ENCODE measurements at places on chromosomes 2 and 18.

GRCh38 chr2:8543060-8543382 lies 138.8 kb upstream of the ID2 start:
- DNase-seq, result peak; percentile 36

DNA sequence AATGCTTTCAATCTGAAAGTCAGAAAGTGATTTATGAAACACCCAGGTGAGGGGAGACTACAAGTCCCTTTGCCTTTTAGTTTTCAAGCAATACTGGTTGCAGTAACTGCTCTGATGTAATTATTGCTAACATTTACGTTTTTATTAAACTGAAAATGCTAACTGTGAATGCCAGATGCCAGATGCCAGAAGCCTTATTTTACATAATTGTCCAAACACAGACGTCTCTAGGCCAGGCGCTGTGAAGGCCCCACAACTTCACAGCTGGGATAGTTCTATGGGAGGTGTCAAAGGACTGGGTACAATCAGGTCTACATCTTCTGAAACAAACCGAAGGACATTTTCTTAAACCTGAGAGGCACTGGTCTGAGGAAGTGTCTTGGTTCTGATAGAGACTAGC lies 27.5 kb upstream of the MSGN1 start:
- no peak for DNase-seq

- no peak for DNase-seq
Measured at GRCh38 chr2:96914332-96914731, 44.5 kb upstream of the SEMA4C start.

DNA sequence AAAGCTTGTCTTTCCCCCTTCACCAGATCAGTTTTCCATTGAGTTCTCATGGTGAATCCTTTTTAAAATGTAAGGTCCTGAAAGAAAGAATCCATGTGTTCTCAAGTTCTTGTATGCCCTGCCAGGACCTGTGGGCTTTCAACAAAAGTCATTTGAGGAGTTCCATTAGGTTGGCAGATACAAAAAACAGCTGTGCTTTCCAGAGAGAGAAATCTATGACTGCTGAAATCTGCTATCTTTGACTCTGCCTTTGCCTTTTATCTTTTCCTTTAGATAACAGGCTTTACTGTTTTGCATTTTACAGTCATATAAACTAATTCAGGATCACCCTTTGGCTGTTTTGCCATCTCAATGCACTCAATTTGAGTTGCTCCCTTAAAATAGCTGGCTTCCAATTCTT lies 59.7 kb downstream of the CXCR4 start:
- no peak for DNase-seq

DNA sequence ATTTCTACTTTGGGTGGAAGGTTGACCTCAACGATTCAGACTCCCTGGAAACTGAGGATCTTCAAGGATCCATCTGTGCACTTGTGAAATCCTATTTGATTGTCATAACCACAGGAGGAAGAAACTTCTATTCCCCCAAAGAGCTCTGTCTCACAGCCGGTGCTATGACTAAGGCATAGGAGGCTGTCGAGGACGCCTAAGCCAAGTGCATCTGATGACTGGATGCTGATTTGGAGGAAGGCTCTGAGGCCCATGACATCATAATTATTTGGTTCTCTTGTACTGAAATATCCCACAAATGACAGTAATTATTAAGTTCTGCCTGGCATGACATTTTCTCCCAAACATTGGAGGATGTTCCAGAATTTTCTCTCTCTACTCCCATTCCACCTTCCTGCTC lies 13.8 kb upstream of the KCNF1 start:
- no peak for DNase-seq

DNA sequence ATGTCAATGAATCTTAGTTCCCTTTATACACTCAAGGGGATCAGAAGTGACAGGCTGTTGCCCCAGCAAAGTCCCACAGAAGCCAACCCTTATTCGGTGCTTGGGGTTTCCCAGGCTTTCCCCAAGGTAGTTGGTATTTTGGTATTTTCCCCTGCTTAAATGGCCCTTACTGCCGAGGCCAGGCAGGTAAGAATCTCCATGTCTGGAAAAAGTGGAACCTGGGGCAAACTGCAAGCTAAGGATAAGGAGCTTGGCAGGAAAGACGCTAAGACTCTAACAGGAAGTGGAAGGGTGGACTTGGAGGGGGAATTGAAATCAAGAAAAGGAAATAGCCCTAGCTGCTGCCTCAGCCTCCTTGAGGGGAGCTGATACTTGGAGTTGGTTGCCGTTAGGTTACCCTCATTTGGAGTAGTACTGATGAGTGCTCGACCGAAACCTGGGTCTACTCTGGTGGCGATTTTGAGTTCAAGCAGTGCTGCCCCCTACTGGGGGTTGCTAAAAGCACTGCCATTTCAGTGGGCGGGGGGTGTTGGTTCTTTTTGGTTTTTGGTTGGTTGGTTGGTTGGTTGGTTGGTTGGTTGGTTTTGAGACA lies 3.3 kb upstream of the GPBAR1 start:
- DNase-seq, result no peak

GRCh38 chr2:164803776-164804466 lies 37.7 kb downstream of the COBLL1 start:
- no peak for DNase-seq

DNA sequence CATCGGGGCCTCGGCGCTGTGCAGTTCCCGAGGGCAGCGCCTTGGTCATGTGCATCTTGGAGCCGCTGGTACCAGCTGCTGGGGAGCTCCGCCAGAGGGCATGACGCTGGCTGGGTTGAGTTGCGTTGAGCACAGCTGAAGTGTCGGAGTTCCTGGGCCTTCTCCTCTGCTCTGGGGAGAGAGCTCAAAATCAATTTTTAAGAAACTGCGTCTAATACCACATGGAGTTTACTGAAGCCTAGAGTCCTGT lies 48.7 kb downstream of the GREB1 start:
- no peak for DNase-seq

DNA sequence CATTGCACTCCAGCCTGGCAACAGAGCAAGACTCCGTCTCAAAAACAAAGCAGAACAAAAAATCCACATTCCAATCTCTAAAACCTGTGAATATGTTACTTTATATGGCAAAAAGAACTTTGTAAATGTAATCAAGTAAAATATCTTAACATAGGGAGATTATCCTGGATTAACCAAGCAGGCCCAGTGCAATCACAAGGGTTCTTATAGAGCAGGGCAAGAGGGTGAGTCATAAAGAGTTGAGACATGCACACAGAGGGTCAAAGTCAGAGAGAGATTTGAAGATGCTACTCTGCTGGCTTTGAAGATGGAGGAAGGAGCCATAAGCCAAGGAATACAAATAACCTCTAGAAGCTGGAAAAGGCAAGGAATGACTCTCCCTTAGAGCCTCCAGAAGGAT lies 60.9 kb upstream of the SLC9A2 start:
- no peak for DNase-seq

DNA sequence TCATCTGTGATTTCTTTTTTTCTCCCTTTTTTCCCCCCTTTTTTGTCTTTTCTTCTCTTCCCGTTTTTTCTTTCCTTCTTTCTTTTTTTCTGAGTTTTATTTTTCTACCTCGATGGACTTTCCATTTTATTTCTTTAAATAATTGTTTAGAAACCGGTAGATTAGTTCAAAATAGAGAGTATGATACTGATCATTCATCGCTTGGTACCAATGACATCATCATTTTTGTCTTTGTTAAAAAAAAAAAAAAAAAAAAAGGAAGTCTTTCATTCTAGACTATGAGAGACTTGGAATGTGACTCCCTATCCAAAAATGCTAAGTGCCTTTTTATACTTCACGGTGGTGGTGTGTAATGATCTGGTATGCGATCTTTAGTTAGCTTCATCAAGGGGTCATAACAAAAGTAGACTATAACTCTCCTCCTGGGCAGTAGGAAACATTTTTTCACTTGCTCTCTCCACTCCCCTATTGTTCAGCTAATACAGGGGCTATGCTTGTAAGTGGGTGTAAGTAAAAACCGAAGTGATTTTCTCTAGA lies 1517.5 kb upstream of the ZEB2 start:
- no peak for DNase-seq

- no peak for DNase-seq
Measured at GRCh38 chr18:46531482-46531881, 125.5 kb downstream of the LOXHD1 start.

DNA sequence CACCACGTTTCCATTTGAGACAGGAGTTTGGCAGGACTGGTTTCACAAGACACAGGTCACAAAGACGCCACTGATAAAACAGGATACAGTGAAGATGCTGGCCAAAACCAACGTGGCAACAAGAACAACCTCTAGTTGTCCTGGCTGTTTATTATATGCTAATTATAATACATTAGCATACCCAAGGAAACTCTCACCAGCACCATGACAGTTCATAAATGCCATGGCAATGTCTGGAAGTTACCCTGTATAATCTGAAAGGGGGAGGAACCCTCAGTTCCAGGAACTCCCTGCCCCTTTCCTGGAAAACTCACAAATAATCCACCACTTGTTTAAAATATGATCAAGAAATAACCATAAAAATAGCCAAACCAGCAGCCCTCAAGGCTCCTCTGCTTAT lies 148.3 kb downstream of the RBM43 start:
- DNase-seq, result no peak

DNA sequence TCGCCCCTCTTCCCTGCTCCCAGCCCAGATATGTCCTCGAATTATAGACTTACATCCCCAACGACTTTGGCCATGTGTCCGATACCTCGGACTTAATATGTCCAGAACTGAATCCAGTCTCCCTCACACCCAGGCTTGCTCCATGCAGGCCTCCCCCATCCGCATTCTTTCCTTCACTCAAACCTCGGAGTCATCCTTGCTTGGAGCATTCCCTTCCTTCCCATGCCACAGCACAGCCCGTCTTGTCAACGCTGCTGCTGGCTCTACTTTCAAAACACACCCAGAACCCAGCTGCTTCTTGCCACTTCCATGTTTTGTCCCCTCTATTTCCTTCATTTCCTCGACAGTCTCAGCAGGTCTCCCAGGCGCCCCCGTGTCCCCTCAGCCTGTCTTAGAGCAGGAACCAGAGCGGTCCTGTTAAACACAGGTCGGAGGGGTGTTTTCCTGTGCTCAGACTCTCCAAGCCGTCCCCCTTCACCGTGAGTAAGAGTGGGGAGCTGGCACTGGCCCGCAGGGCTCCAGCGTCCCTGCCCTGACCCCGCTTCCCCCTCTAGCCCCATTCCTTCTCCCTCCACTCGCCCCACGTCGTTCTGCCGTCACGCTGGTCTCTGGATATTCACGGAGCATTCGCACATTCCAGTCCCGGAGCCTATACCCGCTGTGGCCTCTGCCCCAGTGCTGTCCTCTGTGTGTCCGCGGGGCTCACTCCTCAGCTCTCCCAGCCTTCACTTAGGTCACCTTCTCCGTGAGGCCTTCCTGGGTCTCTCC lies 54.4 kb downstream of the VAPA start:
- no peak for DNase-seq

GRCh38 chr2:189899101-189899500 lies 114.9 kb downstream of the PMS1 start:
- DNase-seq, result no peak

DNA sequence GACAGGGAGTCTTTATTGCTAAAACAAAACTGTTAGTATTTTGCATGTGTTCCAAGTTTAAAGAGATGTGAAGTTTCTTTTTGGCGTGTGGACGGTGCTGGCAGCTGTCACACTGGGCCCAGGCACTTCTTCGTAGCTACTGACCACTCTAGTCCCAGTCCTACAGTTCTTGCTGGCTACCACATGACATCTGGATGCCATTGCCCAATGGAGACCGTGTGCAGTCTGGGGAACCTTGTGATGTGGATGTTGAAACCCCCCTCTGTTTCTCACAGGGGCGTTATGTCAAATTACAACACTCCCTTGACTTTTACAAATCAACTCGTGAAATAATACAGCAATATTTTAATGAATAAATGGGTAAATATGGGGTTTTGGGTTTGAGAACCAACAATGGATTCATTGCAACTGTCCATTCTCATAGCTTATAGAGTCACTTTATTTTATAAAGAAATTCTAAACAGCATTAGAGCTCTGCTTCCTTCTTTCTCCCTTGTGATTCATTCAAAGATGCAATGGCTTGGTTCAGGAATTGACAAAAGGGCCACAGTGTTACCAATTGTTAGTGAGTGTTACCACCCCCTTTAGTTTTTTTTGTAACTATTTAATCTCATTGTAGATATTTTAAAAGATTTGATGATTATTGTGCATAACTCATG lies 1.2 kb downstream of the GPD2 start:
- DNase-seq, result no peak

DNA sequence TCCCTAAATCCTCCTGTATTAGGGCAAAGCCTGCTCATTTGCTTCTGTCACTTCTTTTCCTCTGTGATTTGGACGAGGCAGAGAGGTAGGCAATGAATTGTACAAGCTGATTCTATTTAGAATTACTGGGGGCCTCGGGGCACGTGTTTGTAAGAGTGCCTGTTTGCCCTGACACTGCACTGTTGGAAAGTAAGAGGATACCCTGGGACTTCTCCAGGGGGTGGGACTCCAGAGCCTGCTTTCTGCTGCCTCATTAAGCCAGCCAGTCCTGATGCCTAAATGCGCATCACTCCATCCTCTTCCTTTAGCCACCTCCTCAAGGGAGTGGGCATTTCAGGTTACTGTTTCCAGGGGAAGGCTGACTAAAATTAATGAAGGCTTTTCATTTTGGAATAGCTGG lies 134.3 kb downstream of the TDRD15 start:
- no peak for DNase-seq

GRCh38 chr2:216108310-216108966 lies 710 bp upstream of the XRCC5 start:
- DNase-seq, result no peak

DNA sequence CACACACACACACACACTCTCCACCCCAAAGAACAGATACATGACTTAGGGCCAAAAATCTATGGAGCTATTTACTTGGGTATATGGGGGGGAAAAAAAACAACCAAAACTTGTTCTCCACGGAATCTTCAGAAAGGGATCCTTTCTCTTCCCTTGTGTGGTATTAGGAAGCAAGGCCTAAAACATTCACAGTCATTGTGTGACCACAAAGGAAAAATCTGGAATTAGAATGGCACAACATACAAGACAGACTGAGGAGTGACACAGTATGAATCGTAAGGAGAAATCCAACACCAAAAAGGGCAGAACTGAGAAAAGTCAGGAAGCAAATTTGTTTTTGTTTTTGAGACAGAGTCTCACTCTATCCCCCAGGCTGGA lies 70.3 kb downstream of the ASXL2 start:
- DNase-seq, result no peak

DNA sequence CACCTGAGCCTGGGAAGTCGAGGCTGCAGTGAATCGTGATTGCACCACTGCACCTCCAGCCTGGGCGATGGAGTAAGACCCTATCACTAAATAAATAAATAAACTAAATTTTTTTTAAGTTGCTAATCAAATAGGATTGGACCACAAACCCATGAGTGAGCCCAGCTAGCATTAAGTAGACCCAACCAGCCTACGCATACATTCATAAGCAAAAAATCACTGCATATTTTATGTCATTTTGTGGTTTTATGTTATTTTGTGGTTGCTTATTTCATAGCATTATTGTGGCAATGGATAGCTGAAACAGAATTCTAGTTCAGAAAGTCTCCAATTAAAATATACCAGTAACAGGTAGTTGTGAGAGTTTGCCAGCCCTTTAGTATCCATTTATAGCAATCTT lies 29.1 kb upstream of the ZC3H15 start:
- DNase-seq, result no peak

GRCh38 chr18:63290166-63290820 lies 29.3 kb downstream of the BCL2 start:
- no peak for DNase-seq

GRCh38 chr18:49531678-49532153 lies 30.1 kb upstream of the LIPG start:
- peak; percentile 3 for DNase-seq

GRCh38 chr2:217444509-217444908 lies 558.3 kb downstream of the TNS1 start:
- no peak for DNase-seq

GRCh38 chr18:54777118-54777791 lies 51.0 kb upstream of the RAB27B start:
- no peak for DNase-seq

GRCh38 chr2:136891100-136891499 lies 125.8 kb downstream of the THSD7B start:
- no peak for DNase-seq
